ENCODE measurements at places on chromosomes 5 and 9.

GRCh38 chr5:53884844-53885243, 324.4 kb downstream of the NDUFS4 start:
- no peak for DNase-seq

GRCh38 chr9:97505845-97506244, 4.4 kb downstream of the TMOD1 start:
- no peak for DNase-seq

- no peak for DNase-seq
Measured at GRCh38 chr5:68983959-68984358, 109.9 kb upstream of the SLC30A5 start.

- DNase-seq = no peak
Measured at GRCh38 chr5:25435882-25436281, 791.1 kb upstream of the CDH10 start.

- no peak for DNase-seq
Measured at GRCh38 chr9:133098104-133098754, 22.8 kb downstream of the RALGDS start.

DNA sequence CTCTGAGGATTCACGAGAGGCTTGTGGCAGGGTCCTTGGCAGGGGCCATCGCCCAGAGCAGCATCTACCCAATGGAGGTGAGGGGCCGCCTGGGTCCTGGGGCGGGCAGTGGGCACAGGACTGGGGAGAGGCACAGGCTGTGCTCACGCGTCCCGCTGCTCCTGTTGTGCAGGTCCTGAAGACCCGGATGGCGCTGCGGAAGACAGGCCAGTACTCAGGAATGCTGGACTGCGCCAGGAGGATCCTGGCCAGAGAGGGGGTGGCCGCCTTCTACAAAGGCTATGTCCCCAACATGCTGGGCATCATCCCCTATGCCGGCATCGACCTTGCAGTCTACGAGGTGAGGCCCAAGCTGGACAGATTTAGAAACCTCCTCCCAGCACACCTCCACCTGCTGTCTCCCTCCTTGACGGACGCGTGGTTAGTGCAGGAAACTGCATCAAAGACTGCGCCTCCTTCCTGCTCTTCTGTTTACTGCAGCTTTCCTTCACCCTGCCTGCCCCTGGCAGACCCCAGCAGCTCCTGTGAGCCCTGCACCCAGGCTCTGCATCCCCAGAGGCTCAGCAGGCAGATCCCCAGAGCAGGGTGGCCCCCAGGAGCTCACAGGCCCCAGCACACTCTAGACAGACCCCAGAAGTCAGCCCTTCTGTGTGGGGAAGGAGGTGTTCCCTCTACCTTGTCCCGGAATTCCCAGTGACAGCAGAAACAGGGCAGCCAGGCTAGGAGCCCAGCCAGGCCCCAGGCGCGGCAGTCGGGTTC, 21.2 kb downstream of the PTGES2 start:
- DNase-seq = no peak

GRCh38 chr5:14256756-14257393, 113.7 kb downstream of the TRIO start:
- no peak for DNase-seq

- no peak for DNase-seq
Measured at GRCh38 chr5:115557667-115558387, 13.3 kb upstream of the FEM1C start.

DNA sequence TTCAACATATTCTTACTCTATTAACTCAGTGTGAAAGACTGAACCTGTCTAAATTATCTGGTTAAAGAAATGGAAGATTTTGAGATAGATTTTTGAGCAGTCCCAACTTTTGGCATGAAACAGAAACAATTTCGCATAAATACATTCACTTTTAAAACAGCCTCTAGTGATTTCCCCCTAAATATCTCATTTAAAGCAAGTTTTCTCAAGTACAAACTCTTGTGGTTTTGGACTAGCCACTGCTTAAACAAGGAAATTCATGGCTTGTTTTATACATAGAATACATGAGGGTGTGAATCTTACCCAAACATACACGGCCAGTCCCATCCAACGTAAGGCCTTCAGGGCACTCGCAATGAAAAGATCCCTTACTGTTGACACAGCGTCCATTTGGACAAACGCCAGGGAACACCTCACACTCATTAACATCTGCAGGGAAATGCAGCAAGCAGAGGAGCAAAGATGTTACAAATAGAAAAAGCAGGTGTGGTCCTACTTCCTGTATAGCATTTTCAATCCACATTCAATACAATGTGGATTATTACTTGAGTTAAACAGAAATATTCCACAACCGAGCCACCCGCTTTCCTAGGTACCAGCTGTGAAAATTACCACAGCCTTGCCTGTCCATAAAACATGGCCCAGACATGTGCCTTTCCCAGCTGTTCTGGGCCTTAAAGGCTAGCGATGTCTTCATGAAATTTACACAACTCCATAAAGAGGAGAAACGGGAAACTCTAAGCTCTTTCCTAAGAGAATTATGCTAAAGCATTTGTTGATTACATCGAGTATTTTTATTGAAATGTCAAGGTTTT, 188.8 kb downstream of the FBN2 start:
- peak; percentile 32 for DNase-seq

DNA sequence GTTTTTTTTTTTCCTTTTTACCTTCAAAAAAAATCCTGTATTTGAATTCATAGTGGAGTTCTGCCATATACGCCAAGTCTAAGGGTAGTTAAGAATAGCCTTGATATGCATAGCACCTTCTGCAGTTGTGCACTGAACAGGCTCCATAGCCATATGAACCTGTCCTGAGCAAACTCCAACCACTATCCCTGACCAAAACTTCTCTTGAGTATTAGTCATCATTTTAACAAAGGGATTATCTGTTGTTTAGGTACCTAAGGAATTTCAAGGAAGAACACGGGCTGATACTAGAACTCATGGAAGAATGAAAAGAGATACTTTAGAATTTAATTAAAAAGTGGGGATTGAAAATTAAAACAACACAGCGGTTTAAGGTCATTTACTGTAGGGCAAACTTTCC, 1.9 kb upstream of the FBXO38 start:
- DNase-seq = no peak

DNA sequence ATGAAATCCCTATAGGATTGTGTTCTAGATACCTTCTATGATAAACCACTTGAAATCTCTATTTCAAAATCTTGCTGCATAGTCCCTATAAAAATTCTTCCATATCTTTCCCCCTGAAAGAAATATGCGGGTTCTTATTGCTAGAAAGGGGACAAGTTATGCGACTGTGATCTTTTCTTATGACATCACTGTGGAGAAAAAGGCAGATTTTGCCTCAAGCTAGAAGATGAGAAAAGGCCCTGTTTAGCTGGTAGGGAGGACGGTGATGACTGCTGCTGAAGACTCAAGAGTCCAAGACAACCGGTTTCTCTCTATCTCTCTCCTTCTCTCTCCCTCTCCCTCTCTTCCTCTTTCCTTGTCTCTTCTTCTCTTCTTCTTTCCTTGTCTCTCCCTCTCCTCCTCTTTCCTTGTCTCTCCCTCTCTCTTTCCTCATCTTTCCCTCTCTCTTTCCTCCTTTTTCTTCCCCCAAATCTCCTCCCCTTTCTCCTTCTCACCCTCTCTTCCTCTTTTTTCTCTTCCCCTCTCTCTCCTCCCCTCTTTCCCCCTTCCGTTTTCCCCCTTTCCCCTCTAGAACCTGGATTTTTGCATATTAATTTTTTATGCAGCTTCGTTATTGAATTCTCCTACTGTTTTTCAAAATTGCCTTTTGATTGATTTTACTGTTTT, 5.3 kb downstream of the OR2S2 start:
- no peak for DNase-seq
